ENCODE measurements at places on chromosomes 3 and 15.

DNA sequence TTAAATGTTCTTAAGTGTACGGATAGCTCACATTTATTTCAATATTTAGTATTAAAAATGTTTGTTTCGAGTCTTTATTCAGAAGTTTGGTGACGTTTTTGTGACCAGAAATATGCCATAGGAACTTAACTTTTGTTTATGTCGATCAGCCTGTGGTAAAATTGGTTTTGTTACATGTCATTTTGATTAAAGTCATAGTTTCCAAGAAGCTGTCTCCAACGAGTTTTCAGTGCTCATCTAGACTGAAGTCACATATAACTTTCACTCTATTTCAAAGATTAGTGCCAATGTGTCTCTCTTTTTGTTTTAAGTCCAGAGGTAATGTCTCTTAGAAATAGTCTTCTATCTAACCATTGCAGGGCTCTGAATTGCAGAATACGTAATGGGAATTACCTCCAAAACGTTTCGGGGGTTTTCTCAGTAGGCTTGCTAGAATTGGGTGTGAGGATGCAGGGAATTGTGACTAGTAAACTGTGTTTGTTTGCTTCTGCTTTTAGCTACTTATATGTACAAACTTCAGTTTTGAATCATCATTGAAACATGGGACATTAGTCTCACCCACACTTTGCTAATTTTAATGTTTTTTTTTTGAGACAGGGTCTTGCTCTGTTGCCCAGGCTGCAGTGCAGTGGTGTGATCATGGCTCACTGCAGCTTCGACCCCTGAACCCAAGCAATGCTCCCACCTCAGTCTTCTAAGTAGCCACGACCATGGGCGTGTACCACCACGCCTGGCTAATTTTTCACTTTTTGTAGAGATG lies 3.0 kb downstream of the BUB1B start:
- no peak for DNase-seq

- DNase-seq, result no peak
These were observed 21.4 kb downstream of the ACAP2 start for GRCh38 chr3:195421400-195421799.

DNA sequence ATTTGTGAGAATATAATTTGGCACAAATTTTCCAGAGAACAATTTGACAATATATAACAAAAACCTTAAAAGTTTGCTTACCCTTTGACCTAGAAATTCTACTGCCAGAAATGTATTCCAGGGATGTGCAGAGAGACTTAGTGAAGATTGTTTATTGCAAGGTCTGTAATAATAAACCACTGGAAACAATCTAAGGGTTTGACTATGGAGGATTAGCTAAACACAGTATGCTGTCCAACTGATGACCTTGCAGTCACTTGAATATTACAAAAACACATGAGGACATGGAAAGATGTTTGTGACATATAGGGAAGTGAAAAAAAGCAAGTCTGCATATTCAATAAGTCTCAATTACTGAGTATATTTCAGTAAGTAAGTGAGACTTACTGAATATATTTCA lies 48.1 kb upstream of the CDV3 start:
- DNase-seq, result no peak

- DNase-seq, result no peak
These were observed 624.5 kb upstream of the SGO1 start for GRCh38 chr3:20810555-20810954.

DNA sequence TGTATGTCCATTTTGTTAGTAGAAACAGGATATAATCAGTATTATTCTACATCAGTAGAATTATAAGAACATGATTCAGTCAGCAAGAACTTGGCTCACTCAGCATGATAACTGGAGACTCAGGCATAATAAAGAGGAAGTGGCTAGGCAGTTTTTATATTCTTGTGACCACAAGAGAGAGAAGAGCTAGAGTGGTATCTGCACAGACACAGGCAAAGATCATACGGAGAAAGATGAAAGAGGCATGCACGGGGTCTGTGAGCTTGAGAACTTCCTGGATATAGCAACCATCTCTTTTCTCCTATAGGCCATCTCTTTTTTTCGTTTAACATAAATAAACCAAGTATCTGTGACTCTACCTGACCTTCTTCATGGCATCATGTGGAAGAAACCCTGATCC lies 46.8 kb downstream of the MYO5A start:
- peak; percentile 75 for DNase-seq

DNA sequence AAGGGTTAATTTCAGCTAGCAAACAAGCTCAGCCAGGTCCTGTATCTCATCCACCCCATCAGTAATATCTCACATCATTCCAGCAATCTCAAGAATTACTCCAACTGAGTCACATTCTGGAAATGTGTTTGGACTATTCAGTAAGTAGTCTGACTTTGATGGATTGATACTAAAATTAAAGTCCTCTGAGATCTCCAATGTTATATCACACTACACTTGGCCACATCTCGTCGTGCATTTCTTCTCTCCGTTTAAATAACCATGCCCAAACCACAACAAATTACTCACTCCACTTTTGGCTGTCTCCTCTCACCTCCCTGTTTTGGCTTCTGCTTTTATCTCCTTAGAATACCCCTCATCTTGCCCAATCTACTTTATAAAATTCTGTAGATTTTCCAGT lies 292.2 kb downstream of the PYDC2 start:
- no peak for DNase-seq

DNA sequence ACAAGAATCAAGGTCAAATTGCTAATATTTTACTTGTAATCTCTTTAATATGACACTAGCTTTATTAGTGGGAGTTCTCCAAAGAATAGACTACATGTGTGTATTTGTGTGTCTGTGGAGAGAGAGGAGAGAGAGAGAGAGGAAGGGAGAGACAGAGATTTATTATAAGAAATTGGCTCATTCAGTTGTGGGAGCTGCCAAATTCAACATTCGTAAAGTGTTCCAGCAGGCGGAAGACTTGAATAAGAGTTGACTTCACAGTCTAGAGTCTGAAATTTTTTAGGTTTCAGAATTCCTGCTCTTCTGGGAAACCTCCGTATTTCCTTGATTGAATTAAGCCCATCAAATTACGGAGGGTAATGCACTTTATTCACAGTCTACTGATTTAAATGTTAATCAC lies 4.7 kb upstream of the CLDN1 start:
- DNase-seq, result no peak

DNA sequence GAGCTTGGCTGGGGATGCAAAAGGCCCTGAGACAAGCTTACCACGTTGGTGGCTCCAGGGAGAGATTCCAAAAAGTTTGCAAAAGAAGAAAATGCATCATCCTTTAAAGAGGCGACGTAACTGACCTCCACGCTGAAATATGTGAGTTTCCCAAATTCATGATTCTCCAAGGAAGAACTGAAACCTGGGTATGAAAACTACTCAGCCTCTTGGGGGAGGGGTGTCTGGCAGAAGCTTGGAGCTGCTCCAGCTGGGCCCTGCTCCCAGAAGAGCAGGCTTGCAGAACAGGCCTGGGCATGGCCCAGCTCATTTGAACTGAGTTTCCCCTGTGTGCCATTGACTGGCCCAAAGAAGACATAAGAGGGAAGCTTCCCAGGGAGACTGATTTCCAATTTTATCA lies 20.5 kb downstream of the CPN2 start:
- no peak for DNase-seq

DNA sequence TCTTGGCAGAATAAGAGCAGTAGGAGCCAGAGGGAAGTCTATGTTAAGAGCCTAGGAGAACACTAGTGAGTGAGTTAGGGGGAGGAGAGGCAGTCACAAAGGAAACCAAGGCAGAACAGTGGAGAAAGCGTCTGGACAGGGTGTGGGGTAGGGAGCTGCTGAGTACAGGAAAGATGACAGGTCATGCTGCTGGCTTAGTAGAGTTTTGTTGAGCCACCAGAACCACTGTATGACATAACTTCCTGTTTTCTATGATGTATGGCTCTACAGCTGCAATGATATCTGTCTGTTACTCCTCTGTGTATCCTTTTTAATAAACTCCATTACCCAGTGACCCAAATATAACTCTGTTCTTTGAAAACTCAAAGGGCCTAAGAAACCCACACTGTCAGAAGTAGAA lies 10.6 kb upstream of the STT3B start:
- DNase-seq, result peak; percentile 45

DNA sequence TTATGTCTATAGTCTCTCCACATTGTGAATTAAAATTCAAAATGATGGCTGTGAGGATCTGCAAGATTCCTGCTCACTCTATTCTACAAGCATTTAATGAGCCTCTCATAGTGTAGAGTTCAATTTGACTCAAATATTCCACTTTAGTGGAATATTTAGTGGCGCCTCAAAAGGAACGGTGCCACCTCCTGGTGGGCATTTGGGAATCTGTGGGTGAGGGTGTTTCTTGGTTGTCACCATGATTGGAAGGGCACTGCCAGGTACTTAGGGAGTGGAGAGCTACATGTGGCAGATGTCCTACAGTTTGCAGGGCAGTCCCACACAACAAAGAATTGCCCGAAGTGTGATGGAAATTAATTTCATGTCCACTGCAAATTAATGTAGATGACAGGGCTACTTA lies 21.5 kb upstream of the KCNMB3 start:
- no peak for DNase-seq

- no peak for DNase-seq
These were observed 53.4 kb upstream of the ATP2B2 start for GRCh38 chr3:10558736-10559135.

DNA sequence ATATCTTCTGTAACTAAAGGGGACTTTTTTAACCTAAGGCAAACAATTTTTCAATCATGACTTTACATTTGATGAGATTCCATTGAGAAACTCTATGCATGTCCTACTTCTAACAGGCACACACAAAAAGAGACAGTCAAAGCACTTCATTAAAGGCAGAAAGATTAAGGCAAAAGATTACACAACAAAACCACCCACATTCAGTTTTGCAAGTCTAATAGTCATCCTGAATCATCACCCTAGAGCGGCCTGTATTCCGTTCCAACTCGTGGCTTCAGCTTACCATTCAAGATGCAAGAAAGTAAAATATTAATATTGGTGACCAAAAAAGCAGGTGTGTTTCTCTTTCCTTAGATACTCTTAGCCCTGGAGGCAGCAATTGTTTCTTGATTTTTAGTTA lies 205.9 kb downstream of the P3H2 start:
- no peak for DNase-seq

GRCh38 chr3:23611737-23612295 lies 193.9 kb upstream of the UBE2E1 start:
- no peak for DNase-seq

DNA sequence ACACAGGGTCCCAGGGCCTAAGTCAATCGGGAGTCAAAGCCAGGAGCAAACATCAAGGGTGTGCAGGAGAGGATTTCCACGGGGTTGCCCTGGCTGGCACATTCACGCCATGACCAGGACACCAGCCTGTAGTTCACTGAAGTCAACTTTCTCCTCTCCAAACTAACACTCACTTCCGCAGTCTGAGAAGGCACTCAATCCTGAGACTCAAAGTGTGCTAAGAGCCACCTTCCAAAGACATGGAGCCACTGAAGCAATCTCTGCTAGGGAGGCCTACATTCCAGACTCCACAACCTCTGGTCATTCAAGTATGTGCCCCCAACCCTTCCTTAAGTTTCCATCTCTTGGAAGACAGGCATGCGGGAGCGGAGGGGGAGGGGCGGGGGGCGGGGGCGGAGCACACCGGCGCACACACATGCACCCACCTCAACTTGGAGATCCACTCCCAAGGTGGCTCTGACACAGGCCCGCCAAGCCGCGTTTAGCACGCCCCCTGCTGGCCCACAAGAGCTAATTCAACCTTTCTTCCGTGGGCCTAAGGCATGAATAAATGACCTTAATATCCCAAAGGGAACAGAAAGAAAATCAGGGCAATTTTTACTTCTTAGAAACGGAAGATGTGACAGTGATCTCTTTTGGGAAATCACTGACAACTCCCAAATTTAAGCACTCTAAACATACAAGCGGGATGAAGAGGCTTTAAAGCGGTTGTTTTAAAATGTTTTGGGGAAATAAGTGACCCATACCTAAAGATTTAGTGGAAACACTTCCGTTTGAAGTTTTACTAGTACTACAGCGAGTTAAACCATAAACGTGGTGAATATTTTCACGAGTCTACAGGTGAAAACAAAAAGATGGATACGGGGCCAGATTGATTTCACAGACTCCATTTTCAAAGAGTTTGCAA lies 162.5 kb upstream of the CHRNA7 start:
- peak; percentile 69 for DNase-seq

DNA sequence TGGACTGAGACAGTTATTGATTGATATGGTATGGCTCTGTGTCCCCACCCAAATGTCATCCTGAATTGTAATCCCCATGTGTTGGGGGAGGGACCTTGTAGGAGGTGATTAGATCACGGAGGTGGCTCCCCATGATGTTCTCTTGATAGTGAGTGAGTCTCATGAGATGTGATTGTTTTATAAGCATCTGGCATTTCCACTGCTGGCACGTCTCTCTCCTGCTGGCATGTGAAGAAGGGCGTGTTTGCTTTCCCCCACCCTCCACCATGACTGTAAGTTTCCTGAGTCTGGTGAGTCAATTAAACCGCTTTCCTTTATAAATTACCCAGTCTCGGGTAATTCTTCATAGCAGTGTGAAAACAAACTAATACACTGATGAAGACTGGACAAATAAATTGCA lies 105.6 kb upstream of the MELTF start:
- DNase-seq, result no peak

DNA sequence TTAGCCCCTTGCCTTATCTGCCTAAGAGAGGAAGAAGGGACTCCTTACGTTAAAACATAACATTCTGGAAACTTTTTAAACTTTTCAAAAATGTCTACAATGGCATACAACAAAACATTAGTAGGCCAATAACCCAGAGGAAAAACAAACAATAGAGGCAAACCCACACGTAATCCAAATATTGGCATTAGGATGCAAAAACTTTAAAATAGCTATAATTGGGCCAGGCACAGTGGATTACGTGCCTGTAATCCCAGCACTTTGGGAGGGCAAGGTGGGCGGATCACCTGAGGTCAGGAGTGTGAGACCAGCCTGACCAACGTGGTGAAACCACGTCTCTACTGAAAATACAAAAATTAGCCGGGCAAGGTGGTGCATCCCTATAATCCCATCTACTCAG lies 134.9 kb downstream of the AQP9 start:
- no peak for DNase-seq

DNA sequence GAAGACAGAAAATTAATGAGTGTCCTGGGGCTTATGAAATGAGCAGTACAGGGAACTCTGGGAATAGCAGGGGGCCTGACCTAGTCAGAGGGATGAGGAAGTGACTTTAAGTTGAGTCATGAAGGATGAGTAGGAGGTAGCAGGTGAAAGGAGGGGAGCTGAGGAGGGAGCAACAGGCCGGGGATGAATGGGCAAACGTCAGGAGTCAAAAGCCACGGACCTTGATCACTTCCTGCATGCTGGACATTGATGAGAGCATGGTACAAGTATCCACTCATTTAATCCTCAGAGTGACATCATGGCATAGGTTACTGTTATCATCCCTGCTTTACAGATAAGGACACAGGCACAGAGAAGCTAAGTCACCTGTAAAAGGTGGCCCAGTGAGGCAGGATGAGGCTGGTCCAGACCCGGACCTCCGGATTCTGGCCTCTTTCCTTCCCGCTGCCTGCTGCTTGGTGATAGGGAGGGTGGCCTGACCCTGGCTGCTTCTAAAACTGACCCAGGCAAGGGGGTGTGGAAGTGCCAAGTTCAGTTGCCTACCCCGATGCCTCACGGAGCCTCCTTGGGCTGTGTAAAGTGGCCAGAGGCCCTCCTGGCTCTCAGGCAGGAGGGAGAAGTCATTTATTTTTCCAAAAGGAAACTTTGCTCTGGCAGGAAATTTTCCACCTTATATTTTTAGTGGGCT lies 7.6 kb downstream of the CORO2B start:
- no peak for DNase-seq

- DNase-seq, result no peak
These were observed 57.3 kb upstream of the ROPN1 start for GRCh38 chr3:124048967-124049798.
